ENCODE measurements at places on chromosomes 4 and X.

DNA sequence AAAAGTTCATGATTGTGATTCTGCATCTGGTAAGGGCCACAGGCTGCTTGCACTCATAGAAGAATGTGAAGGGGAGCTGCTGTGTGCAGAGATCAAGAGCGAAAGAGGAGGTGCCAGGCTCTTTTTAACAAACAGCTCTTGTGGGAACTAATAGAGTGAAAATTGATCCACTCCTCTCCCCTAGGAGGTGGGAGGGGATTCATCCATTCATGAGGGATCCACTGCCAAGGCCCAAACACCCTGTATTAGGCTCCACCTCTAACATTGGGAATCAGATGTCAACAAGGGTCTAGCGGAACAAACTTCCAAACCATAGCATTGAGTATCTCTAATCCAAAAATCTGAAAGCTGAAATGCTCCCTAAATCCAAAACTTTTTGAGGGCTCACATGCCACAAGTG is 16.4 kb upstream of the PPID start:
- no peak for DNase-seq

GRCh38 chrX:47704736-47705135 is 45.8 kb upstream of the UXT start:
- no peak for DNase-seq

- no peak for DNase-seq
Measured at GRCh38 chr4:154010371-154010770, 221.5 kb upstream of the SFRP2 start.

GRCh38 chr4:7280926-7281690 is 88.8 kb downstream of the SORCS2 start:
- DNase-seq: no peak

- DNase-seq: no peak
Measured at GRCh38 chrX:107818900-107819521, 6.7 kb upstream of the MID2 start.

GRCh38 chr4:77921701-77922100 is 59.1 kb downstream of the MRPL1 start:
- DNase-seq: no peak

DNA sequence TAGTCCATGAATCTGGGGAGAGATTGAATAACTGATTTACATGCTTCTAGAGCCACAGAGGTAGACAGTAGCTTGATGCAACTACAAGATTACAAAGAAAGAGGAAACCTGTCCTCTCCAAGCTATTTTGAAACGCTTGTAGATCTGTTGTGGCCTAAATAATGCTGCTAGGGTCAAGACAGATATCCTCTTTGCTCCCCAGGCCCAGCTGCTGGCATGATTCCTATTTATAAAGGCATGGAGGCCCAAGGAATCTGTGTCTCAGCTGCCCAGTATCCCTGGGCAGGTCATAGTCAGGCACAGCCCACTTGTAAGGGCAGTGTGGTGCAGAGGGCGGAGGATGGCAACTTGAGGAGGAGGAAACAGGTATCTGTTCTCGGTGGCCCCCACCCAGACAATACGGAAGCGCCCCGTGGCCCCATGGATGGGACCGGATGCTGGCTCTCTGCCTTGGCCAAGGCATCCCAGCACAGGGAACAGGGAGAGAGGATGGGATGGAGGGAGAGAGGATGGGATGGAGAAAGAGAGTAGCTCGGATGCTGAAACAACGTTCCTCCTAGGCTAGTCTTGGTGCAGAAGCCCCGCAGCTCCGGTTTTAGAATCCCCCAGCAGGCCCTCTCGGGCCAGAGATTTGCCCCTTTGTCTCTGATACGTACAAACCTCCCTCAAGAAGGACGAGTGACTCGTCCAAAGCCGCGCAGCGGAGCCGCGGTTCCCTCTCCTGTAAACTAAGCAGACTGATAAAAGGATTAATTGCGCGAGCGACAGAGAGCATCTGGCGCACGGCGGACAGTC is 767 bp upstream of the SMIM20 start:
- no peak for DNase-seq

GRCh38 chrX:70343435-70343834 is 53.5 kb downstream of the KIF4A start:
- no peak for DNase-seq

Measured in NCI-H1930 (cell line).